ENCODE measurements at places on chromosomes 7 and 10.

- DNase-seq, result no peak
Observed at GRCh38 chr7:108407676-108408075, 48.6 kb downstream of the NRCAM start.

DNA sequence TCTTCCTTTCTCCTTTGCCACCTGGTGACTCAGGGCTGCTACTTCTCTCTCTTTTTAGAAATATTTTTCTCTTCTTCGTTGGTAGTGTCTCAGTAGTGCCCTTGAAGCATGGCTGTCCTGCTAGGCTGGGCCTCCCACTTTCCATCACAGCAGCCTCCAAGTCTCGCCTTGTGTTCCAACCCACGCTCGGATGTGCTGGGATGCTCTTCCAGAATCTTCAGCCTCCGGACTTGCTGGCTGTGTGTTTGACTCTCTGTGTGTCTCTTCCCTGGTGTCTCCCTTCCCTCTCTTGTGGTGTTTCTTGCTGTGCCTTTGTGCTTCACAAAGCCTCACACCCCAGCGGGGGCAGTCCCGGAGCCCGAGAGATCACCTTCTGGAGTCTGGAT, 100.5 kb downstream of the INPP5A start:
- no peak for DNase-seq

DNA sequence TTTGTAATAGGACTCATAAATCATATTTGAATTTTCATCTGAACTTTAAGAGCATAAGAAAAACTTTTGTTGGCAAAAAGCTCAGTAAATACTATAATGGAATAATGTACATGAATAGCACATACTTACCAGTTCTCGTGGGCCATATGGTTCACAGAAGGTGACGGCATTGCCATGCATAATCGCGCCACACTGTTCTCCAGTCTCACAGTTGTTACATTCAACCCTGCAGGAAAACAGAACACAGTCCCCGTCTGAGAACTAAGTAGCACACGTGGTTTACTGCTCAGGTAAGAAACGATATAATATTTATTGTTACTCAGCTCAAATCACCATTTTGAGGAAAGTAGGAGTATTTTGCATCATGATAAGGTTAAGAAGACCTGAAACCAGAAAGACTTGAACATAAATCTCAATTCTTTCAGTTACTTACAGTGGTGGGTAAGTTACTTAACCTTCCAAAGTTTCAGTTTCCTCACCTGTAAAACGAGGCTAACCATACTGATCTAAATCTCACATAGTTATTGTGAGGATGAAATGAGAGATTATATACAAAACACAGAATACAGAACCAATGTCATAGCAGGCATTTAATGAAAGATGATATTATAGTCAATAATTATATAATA, 261.4 kb downstream of the RELN start:
- DNase-seq, result no peak

GRCh38 chr10:48450233-48450740, 143.8 kb downstream of the MAPK8 start:
- no peak for DNase-seq

DNA sequence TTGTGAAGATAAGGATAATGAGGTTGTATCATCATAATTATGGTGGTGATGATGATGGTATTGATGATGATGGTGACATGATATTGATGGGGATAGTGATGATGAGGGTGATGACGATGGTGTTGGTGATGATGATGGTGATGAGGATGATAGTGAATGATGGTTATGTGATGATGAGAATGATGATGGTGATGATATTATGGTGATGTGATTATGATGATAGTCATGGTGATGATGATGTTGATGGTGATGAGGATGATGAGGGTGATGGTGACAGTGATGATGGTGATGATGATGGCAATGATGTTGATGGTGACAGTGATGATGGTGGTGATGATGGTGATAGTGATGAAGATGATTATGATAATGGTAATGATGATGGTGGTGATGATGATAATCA, 299.9 kb upstream of the ADARB2 start:
- no peak for DNase-seq

GRCh38 chr10:102485093-102485784, 17.3 kb downstream of the ACTR1A start:
- no peak for DNase-seq

- DNase-seq, result no peak
Observed at GRCh38 chr10:95478935-95479334, 82.2 kb downstream of the SORBS1 start.

GRCh38 chr7:151838861-151839381, 38.0 kb downstream of the PRKAG2 start:
- DNase-seq, result no peak

- no peak for DNase-seq
Observed at GRCh38 chr7:150993511-150993910, 2.7 kb downstream of the NOS3 start.

GRCh38 chr7:142140401-142140959, 29.0 kb downstream of the MGAM2 start:
- DNase-seq, result no peak

- no peak for DNase-seq
Observed at GRCh38 chr7:112407261-112407660, 43.0 kb upstream of the IFRD1 start.

DNA sequence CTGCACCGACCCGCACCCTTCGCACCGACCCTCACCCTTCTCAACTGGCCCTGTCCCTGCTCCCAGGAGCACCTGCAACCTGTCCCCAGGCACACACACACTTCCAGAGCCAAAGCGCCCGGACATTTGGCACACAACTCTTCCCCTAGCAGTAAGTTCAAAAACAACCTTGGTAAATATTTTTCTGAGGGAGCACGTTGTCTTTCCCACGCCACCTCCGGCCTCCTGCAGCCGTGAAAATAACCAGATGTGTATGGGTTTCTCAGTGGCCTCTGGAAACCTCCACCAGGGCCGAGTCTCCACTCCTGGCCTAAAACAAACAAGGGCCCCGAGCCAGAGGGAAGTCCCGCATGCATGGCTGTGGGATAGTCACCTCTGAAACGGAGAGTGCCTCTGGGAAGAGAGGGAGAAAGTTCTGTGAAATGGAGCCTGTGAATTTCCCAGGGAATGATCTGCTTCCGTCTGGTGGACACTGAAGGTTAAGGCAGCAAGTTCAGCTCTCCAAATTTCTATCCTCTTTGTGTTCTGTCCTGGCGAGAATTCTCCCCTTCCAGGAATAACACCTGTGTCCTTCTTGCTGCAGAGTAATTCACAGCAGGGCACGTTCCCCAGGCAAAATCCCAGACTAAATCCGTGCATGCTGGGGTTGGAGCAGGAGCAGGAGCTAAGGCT, 15.8 kb downstream of the PODXL start:
- DNase-seq, result no peak

DNA sequence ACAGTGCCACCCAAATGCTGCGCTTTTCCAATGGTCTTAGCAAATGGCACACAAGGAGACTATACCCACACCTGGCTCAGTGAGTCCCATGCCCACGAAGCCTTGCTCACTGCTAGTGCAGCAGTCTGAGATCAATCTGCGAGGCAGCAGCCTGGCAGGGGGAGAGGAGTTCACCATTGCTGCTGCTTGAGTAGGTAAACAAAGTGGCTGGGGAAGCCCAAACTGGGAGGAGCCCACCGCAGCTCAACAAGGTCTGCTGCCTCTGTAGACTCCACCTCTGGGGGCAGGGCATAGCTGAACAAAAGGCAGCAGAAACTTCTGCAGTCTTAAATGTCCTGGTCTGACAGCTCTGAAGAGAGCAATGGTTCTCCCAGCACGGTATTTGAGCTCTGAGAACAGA, 891.2 kb downstream of the PCDH15 start:
- no peak for DNase-seq

GRCh38 chr7:46492466-46492865, 571.4 kb upstream of the IGFBP3 start:
- no peak for DNase-seq

- DNase-seq, result peak; percentile 5
Observed at GRCh38 chr7:23918856-23919255, 208.8 kb downstream of the STK31 start.

DNA sequence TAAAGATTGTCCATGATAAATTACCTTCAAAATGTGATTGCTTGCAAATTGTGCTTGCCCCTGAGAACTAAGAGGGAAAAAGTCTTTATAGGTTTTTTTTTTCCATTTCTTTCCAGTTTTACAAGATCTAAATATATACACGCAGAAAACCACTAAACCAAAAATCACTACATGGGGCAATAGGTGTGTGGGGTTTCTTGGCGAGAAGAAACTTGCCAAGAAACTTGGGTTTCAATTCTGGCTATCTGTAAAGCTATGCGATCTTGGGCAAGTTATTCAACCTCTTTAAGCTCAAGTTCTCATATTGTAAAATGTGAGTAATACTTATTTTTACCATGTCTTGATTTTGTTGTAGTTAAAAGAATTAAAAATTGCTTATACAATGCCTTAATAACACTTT, 17.0 kb downstream of the CUBN start:
- DNase-seq, result no peak

GRCh38 chr7:33503014-33503413, 373.6 kb downstream of the BBS9 start:
- no peak for DNase-seq

GRCh38 chr7:113267885-113268284, 149.5 kb upstream of the SMIM30 start:
- DNase-seq, result no peak

DNA sequence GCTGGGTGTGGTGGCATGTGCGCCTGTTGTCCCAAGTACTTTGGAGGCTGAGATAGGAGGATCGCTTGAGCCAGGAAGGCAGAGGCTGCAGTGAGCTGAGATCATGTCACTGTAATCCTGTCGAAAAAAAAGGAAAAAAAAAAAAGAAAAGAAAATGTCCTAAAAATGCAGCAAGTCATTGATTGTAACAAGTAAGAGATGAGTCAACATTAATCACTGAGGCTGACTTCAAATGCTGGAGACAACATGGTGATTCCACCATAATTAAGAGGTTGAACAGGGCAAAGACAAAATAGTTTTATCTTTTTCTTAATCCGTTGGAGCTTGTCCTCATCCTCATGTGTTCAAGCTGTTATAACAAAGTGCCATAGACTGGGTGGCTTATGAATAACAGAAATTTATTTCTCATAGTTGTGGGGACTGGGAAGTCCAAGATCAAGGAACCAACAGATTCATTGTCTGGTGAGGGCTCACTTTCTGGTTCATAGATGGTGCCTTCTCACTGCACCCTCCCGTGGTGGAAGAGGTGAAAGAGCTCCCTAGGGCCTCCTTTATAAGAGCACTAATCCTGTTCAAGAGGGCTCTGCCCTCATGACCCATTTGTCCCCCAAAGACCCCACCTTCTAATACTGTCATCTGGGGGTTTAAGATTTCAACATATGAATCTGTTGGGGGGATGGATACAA, 60.3 kb downstream of the TBXAS1 start:
- peak; percentile 39 for DNase-seq

GRCh38 chr10:132350391-132350790, 18.4 kb downstream of the LRRC27 start:
- DNase-seq, result no peak

- peak; percentile 26 for DNase-seq
Observed at GRCh38 chr7:155644971-155645509, 579 bp downstream of the RBM33 start.

- DNase-seq, result peak; percentile 10
Observed at GRCh38 chr10:32047881-32048280, 8.3 kb downstream of the KIF5B start.

DNA sequence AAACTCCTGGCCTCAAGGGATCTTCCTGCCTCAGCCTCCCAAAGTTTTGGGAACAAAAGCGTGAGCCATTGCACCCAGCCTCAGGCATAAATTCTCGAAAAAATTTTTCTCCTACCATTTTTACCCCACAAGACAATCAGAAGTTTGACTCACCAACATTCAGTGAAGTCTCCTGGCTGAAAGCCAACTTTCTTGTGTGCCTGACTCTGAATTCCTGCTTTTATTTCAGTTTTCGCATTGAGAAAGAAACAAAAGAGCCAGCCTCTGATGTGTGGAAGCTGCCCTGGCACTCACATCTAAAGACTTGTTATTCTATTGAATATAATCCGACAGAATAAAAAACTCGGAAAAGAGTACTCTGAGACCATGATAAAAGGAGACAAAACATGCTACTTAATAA, 402.9 kb downstream of the MAGI2 start:
- peak; percentile 44 for DNase-seq
